ENCODE measurements at places on chromosomes 16 and 17.
A peak's percentile ranks its signal among the peaks of the same experiment; 100 is the strongest.

DNA sequence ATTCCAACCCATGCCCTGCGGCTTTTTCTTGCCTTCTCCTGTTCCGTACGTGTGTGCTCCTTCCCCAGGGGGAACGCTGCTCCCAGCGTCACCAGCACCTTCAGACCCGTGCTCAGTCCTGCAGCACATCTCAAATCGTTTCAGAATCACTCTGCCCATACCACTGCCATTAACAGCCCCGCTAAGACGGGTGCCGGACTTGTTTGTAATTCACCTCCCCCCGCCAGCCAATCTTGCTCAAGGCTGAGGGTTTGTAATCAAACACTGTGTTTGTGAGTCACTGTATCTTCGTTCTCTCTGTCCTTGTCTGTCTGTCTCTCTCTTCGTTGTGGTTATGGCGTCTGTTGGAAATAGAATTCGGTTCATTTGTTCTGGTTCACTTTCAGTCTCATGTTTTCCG is 17.3 kb downstream of the CARD14 start:
- DNase-seq = no peak

DNA sequence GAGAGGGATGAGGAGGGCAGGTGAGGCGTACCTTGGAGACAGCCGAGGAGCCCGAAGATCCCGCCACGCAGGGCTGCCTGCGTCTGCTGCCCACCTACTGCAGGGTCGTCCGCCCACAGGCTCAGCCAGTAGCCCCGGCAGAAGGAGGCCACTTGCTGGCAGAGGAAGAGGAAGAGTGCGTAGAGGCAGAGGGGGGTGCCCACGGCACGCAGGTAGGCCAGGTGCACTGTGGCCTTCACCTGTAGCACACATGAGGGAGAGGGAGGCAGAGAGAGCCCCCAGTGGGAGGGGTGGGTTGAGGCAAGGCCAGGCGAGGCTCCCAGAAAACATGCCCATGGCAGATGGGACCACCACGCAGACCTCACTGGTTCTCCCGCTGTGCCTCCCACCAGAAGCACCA is 53.7 kb downstream of the ABCC6 start:
- DNase-seq = no peak

DNA sequence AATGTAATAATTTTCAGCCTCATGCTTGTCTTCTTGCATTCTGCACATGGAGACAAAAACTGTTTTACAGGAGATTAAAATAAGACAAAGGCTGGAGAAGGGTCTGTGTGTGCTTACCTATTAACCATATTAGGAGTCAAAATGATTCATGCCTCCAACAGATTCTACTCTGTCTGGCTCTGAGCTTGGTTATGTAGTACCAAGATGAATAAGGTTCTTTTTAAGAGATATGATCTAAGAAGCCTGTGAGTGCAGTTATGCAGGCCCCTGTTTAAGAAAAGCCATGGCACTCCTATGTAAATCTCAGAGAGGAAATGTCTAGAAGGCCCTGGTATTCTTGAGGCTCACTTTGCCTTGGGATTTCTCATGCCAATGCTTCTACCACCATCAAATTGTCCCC is 486.6 kb upstream of the CDH11 start:
- DNase-seq = no peak

GRCh38 chr17:79907850-79908249 is 68.6 kb upstream of the CBX4 start:
- DNase-seq = no peak

DNA sequence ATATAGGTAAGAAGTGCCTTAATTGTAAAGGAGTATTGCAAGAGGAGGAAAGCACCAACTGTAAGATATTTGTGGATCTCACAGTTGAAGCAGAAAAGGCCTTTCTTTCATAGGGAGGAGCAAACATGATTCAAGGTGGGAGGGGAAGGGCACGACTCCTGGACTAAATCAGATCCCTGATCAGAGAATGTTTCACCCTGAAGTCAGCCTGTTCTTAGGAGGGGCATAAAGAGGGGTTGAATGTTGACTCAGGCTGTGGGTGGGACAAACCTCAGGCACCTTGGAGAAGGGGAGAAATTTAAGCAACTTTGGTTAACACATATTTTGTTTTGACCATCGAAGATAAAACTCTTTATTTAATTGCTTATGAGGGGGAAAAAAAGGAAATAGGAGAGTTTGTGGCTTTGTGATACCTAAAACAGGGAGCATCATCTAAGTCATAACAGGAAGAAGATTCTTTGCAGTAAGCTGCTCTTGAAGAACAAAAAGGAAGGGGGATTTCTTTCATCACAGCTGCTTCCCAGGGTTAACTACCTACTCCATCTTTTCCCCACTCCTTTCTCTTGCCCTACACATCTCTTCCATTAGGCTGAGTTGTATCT is 158.6 kb upstream of the ZNF267 start:
- no peak for DNase-seq

DNA sequence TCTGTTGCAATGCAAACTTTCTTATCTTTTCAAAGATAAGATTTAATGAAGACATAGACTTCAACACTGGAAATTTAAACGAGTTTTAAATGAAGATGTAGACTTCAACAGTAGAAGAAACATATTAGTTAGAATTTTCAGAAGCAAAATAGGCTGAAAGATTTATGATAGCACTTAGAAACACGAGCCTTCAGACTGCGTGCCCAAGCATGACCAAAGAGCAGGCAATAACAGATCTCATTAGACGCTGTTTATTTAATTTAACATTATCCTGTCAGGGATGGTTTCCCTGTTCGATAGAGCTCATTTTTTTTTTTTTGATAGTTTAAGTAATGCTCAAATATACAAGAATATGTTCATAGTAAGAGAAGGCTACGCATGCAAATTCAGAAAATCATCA is 604.7 kb upstream of the SOX9 start:
- DNase-seq = no peak

DNA sequence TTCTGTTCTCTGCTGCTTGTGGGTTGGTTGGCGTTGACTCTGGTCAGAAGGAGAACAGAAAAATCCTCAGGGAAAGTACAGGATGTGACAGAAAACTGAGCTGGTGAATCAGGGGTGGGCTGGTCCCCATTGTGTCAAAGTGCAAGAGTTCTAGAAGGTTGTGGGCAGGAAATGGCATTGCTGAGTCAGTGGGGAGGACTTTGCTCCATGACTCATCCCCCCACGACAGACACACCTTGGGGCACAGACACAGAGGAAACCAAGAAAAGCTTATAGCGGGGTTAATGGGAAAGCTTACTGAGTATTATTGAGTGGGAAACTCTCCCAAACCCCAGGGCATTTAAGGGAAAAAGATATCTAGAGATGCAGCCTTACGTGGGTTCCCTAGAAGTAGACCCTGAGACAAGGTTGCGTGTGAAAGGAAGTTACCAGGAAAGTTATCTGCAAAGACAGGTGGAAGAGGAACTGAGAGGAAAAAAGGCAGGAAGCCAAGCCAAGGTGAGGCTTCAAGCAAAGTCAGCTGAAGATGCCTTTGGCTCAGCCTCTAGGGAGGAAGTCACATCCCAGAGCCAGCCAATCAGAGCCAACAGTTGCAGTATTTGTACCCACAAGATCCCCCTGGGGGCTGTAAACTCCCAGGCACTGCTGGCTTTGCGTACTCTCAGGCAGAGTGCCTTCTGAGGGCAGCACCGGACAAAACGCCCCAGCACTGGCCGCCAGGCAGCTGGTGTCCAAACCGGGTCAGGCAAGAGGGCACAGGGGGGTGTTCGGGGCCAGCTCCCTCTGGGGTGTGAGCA is 86.4 kb downstream of the FOXL1 start:
- no peak for DNase-seq

- no peak for DNase-seq
These were observed 5.7 kb downstream of the CSNK1D start for GRCh38 chr17:82267575-82268379.

GRCh38 chr17:72422204-72422504 is 301.3 kb downstream of the SOX9 start:
- DNase-seq = no peak

GRCh38 chr17:57114085-57114673 is 29.1 kb downstream of the AKAP1 start:
- peak; percentile 17 for DNase-seq

DNA sequence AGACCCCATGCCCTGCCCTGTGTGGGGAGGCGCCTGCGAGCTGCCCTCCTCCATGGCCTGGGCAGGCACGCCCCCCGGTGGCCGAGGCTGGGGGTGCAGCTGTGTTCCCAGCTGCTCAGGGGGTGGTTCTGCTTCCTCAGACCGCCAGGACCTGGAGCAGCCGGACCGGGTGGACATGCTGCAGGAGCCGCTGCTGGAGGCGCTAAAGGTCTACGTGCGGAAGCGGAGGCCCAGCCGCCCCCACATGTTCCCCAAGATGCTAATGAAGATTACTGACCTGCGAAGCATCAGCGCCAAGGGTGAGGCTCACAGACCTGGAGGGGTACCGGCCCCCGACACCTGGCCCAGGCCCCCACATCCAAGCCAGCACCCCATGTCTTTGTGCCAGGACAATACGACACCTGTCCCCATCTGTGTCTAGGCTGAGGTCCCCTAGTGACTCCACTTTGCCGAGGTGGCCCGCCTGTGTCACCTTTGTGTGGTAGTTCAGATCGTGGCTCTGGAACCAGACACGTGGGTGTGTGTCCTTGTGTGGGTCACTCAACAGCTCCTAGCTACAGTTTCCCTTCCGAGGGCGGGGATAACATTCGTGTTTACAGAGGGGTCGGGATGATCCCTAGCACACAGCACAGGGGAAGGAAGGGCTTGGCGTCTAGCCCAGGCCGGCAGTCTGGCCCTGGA is 9.3 kb downstream of the GJD3 start:
- DNase-seq = peak; percentile 82

DNA sequence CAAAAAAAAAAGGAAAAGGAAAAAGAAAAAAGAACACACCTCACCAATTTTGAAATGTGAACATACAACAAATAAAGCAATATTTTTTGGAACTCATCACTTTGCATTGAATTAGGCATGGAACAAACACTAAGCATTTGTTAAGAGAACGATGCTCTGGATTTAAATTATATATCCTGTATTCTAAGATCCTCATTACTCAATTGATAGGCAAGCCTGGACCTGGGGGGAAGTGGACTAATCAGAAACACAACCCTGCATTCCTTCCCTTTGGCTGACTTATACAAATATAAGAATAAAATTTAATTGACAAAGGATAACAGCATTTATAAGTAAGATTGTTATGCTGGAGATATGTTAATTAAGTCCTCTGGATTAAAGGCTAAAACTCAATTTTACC is 2.2 kb downstream of the GJC1 start:
- DNase-seq = no peak

GRCh38 chr17:81000631-81001357 is 9.2 kb downstream of the CHMP6 start:
- no peak for DNase-seq

GRCh38 chr17:61249649-61250299 is 149.9 kb upstream of the TBX2 start:
- no peak for DNase-seq

DNA sequence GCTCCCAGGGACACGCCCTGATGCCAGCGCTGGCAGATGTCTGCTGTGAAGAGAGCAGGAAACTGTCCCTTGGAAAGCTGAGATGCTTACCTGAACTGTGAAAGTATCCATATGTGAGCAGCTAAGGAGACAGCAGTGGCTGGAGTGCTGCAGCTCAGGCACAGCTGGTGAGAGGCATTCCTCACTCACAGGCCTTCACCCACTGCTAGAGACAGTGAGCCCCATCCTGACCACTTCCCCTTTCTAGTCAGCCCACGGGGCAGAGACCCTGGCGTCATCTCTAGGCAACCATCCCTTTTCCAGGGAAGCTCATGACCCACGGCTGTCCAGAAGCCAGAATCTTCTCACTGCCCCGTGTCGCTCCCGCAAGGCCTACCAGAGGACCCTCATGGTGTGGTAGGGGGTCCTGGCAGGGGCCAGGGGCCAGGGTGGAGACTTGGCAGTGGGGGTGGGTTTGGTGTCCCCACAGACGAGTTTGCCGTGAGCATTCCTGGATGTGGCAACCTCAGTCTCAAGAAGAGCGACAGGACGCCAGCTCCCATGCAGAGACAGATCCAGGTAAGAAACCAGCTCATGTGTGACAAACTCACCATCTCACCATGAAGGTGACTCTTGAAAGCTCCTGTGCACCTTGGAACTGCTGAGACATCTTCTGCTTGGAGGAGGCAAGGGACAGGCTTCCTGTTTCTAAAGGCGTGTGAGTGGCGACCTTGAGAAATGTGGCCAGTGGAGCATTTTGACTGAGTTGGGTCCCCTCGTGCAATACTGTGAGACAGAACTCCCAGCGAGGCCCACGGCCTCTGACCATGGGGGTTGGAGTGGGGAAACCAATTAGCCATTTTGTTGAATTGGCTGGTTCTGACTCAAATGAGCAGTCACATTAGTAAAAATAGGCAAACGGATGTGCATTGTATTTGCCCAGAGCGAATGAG is at the start of gene SCIMP:
TSS of gene SCIMP (minus strand) at position 216 of the 932 bp plus-strand sequence. CDS start at position 111, 105 bp downstream.
- DNase-seq = no peak

GRCh38 chr16:66515596-66516508 is 34.1 kb downstream of the TK2 start:
- no peak for DNase-seq

DNA sequence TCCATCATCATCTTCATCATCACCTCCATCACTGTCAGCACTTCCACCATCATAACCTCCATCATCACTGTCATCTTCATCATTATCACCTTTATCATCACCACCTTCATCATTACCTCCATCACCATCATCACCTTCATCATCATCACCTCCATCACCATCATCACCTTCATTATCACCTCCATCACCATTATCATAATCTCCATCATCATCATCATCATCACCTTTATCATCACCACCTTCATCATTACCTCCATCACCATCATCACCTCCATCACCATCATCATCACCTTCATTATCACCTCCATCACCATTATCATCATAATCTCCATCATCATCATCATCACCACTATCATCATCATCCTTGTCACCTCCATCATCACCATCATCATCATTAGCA is 309.7 kb downstream of the HAPSTR1 start:
- DNase-seq = no peak

DNA sequence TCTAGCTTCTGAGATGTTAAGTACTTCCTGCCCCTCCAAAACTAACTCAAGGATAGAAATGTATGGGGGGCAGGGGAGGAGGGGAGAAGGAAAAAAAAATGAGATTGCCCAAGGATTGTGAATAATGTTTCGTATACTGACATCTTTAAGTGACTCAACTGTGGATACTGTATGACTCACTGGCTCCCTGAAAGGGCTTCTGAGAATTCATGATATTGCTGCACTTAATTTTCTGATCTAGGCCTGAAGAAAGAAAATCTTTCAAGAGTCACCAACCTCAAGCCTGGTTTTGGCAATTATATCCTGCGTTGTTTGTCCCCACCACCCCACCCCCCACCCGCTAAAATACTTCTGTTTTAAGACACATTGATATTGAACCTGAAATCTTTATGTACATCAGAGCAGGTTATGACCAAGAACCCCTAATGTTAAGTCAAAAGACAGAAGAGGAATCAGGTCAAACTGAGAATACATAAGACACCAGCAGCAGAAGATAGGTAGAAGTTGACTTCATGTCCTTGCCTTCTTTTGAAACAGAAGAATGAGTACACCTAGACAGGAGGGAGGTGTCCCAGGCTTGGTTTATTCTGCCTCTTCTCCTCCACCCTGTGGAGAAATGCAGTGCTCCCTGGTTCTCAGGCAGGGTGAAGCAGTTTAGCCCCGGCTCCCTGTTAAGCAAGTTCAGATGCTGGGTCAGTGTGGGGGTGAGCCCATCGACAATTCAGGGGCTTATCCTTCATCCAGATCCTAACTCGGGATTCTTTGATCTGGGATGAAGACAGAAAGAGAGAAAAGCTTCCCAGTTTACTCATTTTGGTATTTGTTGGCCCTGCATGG is 3.3 kb upstream of the FBXL20 start:
- DNase-seq = no peak
